ENCODE measurements at places on chromosomes 3 and 15.

DNA sequence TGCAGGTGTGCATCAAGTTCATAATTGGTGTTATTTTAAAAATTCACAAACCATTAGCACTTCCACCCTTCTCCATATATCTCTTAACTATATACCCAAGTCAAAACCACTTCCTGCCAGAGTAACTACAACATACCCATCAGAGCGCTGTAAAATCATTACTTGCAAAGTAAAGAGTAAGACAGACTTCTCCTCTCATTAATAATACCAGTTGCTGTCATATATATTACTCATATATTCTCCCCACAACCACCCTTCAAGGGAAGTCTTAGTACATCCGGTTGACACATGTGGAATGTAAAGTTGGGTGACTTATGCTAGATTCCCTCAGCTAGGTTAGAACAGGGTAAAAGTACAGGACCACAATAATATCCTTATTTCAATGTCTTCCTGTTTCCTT, 5.6 kb downstream of the TERC start:
- DNase-seq = no peak

- no peak for DNase-seq
Measured at GRCh38 chr3:43326891-43327581, 40.7 kb downstream of the SNRK start.

- no peak for DNase-seq
Measured at GRCh38 chr15:42155546-42156242, 742 bp downstream of the PLA2G4F start.

DNA sequence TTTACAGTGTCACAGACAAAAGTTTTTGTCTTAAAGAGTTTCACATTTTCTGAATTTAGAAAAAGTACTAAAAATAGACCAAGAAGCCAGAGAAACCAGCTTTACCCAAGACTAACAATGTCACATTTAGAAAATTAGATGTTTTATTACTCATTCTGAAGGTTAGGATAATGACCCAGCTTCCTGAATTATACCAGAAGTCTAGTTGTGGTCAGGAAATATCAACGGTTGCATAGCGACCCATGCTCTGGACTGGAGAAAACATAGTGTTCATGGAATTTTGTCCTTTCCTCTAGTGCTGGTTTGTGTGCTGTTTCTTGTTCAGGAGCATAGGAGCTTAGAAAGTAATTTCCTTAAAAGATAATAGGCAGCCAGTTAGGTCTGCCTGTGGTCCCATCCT, 59.0 kb downstream of the DPPA2 start:
- no peak for DNase-seq

DNA sequence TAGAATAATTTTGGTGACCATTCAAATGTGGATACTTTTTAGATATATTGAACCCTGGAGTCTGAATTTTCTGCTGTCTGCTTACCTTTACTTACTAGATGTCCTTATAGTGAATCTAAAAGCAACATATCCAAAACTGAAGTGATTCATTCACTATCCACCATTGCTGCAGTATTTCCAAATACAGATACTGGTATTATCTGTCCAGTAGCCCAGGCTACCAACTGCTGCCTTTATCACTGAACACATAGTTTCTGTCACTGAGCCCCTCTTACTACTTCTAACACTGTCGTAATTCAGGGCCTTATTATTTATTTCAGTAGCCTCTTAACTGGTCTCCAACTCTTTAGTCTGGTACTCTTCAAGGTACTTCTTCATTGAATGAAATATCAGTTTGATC, 49.2 kb downstream of the SLMAP start:
- no peak for DNase-seq

DNA sequence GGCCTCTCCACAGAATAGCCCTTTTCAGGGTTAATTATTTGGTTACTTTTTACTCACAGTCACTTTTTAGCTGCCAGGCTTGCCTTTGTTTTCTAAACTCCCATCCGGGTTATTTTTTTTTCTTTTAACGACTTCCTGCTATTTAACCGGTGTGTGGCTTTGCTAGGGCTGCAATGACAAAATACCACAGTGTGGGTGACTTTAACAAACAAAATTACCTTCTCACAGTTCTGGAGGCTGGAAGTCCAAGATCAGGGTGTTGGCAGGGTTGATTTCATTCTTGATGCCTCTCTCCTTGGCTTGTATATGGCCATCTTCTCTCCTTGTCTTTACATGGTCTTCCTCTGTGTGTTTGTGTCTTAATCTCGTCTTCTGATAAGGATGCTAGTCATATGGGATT, 91.5 kb downstream of the IL1RAP start:
- DNase-seq = no peak

DNA sequence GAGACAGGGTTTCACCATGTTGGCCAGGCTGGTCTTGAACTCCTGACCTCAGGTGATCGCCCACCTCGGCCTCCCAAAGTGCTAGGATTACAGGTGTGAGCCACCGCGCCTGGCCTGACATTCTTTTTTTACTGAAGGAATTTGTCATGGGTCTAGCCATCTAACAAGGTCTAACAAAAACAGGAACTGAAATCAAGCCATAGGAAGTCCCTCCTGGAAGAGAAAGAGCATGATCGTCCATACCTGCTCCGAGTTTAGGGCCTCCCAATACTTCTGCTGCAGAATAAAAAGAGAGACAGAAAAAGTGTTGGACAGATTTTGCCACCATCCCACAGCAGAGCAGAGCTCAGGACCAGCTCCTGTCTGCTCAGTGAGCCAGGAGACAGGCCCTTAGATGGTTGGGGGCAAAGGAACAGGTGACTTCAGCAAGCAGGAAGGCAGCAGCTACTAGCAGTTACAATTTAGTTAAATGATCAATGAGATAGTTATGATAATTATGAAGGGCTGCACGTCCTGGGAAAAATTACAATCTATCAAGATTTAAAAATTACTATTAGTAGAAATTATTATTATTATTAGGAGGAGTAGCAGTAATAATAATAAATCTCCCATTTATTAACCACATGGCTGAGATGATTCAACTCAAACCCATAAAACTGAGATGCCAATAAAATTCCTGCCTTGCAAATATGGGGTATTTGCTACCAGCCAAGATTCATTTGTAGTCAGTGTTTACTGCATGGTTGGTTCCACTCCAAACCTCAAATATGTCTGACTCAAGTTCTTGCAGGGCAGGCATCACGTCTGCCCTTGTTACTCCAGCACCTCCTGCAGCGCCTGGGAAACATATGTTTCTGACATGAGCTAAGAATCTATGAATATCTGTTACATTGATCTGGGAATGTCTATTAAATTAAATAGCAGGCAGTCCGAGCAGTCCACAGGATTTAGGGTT, 40.1 kb downstream of the TMEM44 start:
- DNase-seq = no peak

DNA sequence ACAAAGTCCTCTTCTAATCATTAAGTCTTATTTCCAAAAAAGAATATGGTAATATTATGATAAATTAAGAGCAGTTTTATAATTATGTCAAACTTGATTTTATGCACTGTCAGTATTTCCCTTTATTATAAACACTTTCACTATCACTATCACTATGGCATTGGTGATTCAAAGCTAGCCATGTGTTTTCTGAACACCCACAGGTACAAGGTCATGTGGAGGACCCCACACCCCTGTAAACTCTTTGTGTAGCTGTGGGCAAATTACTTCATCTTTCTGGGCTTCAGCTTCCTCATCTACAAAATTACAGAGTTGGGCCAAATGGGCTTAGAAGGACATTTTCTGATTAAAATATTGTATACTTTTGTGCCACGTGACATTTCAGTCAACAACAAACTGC, 41.7 kb downstream of the FBXL22 start:
- no peak for DNase-seq

Data from stimulated activated CD4-positive, alpha-beta T cell treated with anti-CD3 and anti-CD28 coated beads, TNF-alpha, amount 100 ng/mL, for 48 hours (primary cell).